ENCODE measurements at places on chromosomes 5 and 9.

GRCh38 chr9:120393386-120394057, 186.4 kb downstream of the CDK5RAP2 start:
- DNase-seq: no peak

DNA sequence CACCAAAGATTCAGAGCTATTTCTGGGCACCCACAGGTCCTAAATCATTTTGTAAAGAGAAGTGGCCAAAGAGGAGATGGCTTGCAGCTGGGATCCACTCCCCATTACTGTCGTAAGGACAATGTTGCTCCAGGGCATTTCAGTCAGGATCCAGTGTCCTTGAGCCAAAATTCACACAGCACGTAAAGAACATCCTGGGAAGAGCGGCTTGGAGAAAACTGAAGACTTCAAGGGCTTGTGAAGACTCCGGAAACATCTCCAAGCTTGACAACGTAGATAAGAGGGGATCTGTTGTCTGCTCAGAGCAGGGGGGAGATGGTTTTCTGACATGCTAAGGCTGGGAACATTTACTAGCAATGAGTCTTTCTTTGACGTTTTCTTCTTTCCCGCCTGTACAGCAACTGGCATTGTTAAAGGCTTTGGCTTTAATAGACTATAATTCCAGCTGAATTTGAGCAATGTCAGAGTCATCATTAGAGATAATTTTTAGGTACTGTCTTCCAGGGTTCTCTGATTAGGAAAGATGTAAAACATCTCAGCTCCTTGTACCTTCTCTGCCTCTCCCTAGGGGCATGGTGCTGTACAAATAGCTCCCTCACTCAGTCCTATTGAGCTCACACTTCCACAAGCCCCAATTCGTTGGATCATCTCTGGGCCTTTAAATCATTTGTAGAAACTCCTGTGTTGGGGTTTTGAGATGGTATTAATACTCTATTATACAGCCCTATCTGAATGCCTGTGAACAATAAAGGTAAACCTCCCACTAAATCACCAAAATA, 39.7 kb downstream of the EGFLAM start:
- DNase-seq: no peak

- DNase-seq: no peak
Observed at GRCh38 chr9:18829873-18830272, 203.1 kb downstream of the SAXO1 start.

GRCh38 chr9:101470929-101471328, 35.4 kb upstream of the ALDOB start:
- DNase-seq: no peak

GRCh38 chr9:18385696-18386490, 88.1 kb upstream of the ADAMTSL1 start:
- no peak for DNase-seq

DNA sequence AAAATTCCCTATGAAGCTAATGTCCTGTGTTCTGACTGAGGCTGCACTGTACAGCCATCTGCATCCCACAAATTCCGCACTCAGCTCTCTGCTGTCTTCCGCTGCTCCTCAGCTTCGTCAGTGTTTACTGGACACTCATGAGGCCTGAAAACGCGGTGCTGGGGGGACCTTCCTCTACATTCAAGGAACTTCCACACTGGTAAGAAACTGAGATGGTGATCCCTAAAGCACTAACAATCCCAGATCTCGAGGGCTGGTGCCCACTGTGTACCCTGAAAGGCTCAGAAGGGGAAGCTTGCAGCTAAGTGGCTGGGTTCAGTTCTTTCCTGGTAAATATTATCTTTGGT, 117.9 kb downstream of the NRG2 start:
- no peak for DNase-seq

DNA sequence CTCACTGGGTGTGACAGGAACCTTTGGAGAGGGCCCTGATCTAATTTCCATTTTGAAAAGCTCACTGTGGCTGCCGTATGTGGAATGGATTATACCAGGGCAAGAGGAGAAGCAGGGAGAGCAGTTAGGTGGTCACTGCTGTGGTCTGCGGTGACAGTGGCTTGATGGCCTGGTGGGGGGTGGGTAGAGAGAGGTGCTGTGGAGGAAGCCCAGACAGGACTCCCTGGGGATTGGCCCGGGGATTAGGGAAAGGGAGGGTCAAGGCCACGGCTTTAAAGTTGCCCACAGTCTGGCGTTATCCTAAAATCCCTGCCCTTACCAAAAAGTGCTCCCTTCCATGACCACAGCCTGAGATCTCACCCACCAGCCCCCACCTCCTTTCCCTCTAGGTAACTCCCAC, 4.7 kb downstream of the B4GALT7 start:
- DNase-seq: no peak

GRCh38 chr9:130476151-130476730, 31.5 kb downstream of the ASS1 start:
- no peak for DNase-seq

- DNase-seq: no peak
Observed at GRCh38 chr9:137715321-137715720, 96.5 kb downstream of the EHMT1 start.

DNA sequence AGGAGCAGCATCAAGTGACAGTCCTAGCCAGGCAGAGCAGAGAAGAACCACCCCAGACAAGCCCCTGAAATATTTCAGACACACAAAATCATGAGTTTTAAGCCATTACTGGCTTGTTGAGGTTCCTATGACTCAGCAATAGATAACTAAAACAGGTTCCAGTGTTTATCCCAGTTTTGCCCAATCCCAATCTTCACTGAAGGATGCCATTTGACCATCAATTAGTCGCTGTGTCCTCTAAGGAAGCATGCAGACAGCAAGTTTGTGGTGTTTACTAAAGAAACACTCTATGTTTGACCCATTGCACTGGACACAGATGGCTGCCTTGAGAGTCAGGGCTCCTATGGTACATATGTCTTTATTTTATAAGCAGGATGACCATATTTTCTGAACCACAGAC, 186.7 kb downstream of the SYK start:
- no peak for DNase-seq

- peak; percentile 35 for DNase-seq
Observed at GRCh38 chr9:69496846-69497450, 171.9 kb downstream of the ENTREP1 start.

GRCh38 chr5:105877592-105877991, 1793.1 kb downstream of the EFNA5 start:
- DNase-seq: no peak

DNA sequence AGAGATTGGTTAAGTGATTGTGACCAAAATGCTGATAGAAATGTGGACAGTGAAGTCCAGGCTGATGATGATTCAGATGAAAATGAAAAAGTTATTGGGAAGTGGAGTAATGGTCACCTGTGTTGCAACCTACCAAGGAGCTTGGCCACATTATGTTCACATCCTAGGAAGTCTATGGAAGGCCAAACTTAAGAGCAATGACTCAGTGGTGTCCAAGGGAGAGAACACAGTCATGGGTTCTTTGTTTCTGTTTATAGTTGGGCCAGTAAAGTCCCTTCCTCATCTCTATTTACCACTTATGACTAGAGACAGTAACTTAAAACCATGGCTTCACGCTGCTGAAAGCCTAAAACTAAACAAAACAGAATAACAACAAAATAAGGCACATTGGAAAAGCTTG, 555.3 kb upstream of the DAB2 start:
- no peak for DNase-seq

DNA sequence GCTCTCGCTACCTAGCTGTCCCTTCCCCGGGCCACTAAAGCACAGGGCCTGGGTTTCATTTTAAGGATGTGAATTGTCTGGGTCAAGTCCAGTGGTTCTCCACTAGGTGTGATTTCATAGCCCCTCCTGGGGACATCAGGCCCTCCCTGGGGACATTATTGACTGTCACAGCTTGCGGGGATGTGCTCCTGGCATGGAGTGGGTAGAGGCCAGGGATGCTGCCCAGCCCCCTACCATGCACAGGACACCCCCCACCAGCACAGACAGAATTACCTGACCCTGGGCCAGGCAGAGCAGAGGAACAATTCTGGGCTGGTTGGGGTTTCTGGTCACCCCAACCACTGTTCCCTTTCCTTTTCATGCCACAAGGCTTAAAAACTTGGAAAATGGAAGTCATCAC, 4.1 kb downstream of the FAM78A start:
- no peak for DNase-seq

- no peak for DNase-seq
Observed at GRCh38 chr5:126462239-126463014, 39.2 kb downstream of the GRAMD2B start.

DNA sequence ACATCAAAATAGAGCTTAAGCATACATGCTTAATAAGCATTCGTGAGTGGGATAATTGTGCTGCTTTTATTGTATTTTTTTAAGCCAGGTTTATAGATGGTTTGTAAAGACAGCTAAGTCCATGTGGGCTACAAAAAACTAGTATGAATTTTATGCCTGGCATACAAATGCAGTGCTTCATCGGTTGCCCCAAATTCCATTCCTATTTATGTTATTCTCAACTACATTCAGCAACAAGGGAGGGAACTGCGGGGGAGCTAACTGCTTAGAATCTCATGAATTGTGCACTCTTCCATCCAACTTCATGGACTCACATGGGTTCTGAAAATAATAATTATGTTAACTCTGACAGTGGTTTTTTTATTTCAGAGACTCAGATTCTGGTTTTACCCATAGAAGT, 199.2 kb downstream of the FAM170A start:
- no peak for DNase-seq

DNA sequence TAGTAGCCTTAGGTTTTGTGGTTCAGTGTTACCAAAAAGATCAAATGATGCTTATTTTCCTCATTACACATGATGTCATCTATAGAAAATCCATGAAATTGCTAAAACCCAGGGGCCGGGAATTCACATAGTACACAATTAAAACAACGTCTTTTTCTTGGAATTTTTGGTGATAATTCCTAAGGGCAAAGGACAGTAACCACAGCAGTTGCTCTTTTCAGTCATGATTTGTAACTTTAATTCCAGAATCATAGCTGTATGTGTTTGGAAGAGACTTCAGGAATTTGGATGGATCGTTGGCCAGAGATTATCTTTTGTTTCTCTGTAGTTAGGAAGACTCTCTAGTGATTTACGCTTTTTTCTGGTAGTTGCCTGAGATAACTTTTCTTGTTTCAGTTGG, 748.7 kb downstream of the TLE4 start:
- no peak for DNase-seq

DNA sequence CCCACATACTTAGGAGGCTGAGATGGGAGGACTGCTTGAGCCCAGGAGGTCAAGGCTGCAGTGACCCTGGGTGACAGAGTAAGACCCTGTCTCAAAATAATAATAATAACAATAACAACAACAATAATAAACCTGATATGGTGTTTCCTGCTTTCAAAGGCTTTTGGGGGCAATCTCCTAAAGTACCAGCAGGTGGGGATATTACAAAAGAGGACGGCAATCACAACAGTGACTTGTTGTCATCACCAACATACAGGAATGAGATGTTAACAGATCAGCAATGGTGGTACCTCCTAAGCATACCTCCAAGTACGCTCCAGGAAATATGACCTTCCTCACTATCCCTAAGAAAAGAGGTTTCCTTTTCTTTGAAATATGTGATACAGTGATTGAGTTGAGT, 91.1 kb upstream of the RNF180 start:
- no peak for DNase-seq

- DNase-seq: no peak
Observed at GRCh38 chr9:34549407-34549732, 26.6 kb upstream of the ENHO start.

GRCh38 chr5:160547061-160547460, 125.4 kb downstream of the PTTG1 start:
- no peak for DNase-seq

DNA sequence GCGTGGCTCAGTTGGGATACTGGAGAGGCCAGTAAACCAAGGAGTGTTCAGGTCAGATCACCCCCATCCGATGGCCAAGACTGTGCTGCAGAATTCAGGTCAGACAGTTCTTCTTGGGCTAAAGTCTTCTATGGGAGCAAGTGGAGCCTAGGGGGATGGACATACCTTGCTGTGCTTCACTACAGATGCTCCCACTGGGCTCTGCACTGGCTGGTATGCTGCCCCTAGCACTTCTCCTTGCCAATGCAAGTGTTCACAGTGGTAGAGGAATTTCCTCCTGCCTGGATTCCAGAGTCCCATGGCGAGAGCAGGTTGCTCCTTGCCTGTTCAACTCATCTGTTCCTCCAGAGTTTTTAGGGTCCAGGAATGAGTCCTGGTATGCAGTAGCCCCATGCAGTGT, 134.2 kb upstream of the EDIL3 start:
- DNase-seq: no peak

GRCh38 chr9:12290166-12290869, 402.9 kb upstream of the TYRP1 start:
- DNase-seq: no peak

- DNase-seq: no peak
Observed at GRCh38 chr9:109805050-109805449, 25.1 kb downstream of the PALM2AKAP2 start.

DNA sequence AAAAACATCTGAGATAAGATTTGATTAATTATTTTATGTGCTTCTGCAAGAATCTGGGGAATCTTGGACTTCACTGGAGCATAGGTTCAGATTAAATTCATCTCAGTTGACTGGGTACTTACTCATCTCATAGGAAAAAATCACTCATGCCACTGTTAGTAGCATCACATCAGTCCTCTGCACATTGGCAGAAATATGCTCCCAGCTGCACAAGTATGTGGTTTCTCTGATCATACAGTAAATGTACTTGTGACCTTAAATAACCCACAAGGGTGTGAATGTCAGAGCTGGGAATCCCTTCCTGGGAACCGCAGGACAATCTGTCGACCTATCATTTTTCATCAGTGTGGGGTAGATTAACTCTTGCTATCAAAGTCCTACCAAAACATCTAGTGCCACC, 203.7 kb upstream of the SLC24A2 start:
- DNase-seq: no peak

- no peak for DNase-seq
Observed at GRCh38 chr9:26870292-26870691, 22.3 kb downstream of the CAAP1 start.

- DNase-seq: no peak
Observed at GRCh38 chr5:145811834-145812625, 23.1 kb downstream of the PRELID2 start.

GRCh38 chr5:81854915-81855314, 104.0 kb upstream of the SSBP2 start:
- DNase-seq: no peak

DNA sequence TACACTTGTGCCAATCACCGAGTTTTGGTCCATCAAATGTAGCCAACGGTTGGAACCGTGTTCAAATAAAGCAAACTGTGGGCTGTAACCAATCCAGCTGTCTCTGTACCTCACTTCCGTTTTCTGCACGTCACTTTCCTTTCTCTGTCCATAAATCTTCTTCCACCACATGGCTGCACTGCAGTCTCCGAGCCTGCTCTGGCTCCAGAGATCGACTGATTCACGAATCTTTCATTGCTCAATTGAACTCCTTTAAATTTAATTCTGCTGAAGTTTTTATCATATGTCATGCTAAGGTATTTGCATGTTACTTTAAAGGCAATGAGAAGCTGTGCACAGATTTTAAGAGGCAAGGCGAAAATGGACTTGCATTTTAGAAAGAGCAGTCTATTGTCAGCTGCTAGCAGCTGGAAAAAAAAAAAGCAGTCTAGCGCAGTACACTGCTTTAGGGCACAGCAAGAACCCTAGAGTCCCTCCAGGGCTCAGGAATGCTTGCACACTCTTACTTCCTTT, 13.2 kb downstream of the TTC39B start:
- peak; percentile 9 for DNase-seq

Data from activated naive CD4-positive, alpha-beta T cell treated with anti-CD3 and anti-CD28 coated beads, Interleukin-2, amount 50 U/mL, for 72 hours (primary cell).